ENCODE measurements at places on chromosomes 3 and 15.

DNA sequence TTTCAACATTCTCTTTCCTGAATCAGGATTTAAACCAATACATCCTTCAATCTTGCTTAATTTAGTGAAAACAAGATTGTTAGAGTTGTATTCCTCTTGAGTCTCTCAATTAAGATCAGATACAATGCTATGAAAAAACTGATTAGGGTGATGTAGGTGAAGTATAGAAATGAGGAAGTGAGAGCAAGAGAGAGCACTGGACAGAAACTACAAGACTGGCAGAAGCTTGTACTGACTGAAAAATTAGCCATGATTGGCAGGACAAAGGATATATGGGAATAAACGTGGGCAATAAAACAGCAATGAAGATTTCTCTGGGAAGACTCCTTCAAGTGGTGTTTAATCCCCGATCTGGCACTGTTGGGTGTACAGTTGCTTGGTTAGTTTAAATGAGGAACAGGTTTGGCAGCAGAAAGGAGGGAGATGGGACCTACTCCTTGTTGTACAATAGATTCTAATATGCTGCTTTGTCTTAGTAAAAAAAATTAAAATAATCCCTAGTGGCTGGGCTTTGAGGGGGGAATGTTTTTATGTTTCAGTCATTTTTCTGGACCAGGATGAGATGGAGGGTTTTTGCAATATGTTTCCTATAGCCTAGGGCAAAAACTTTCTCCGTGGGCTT lies 252.7 kb downstream of the SLC9A9 start:
- DNase-seq = no peak

- no peak for DNase-seq
These were observed 9.3 kb downstream of the OXTR start for GRCh38 chr3:8760091-8760490.

GRCh38 chr3:44444896-44445691 lies 32.4 kb downstream of the ZNF445 start:
- no peak for DNase-seq

DNA sequence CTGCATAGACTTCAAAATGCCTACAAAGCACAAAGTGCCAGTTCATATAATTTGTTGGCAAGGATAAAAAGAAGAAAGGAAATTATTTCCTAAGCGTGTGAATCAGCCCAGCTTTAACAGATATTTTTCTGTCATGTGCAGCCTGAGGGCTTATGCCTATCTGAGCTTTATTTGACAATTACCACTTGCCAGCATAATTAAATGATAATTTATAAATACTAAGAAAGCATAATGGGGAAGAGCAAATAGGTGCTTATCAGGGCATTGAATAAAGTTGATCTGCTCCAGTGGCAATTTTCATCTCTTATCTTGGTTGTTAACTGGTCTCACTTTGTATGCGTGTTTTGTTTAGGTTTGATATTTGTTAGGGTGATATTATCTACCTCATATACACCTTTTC lies 313.4 kb upstream of the DNAJC19 start:
- no peak for DNase-seq

DNA sequence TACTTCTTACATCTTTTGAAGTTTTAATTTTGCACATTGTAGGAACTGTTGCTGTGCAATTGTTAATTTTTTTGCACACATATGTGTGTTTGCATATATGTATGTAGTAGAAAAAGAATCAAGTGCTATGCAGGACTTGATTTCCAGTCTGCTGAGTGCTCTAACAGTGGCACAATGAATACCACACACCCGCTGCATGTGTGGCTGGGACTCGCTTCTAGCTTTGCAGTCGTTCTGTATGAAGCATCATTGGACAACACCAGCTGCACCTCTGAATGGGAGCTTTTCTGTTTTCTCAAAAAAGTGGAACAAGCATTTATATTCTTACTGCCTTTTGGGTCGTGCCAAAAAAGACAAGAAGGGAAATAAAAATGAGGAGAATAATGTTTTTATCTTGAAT lies 564.7 kb downstream of the FOXP1 start:
- DNase-seq = no peak

DNA sequence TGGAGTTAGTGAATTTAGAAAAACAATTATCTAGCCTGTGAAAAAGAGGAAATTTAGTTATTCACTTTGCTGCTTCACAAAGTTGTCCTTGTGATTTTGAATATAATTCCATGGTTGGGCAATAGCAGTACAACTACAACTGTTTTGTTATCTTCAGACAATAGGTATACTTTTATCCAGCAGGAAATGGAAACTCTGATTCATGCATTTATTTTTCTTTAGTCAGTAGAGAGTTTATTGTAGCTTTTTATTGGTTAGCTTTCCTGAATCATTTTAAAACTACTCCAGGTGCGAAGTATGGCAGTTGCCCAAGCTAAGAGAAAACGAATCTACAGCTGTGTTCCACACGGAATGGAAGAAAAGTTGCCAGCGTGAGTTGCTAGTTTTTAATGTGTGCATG lies 80.3 kb downstream of the TM4SF4 start:
- no peak for DNase-seq

- no peak for DNase-seq
These were observed 2.1 kb downstream of the ALDH1A3 start for GRCh38 chr15:100881573-100882336.

DNA sequence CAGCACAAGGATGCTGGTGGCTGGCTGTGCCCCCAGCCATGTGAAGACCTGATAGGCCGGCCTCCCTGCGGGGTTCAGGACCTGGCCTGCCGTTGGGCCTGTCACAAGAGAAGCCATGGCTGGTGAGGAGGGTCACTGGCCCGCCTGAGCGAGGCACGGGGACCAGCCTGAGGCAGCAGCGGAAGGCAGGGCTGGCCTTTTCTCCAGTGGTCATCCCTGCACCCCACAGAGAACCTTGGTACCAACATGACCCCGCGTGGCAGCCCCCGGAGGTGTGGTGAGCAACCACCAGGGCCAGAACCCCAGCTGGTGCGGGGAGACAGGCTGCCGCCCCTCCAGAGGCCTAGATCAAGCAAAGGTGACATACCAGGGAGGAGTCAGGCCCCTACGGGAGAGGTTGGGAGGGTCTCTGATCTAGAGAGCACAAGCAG lies 134.1 kb upstream of the MEF2A start:
- no peak for DNase-seq

GRCh38 chr3:69129531-69129930 lies 7.1 kb upstream of the LMOD3 start:
- DNase-seq = no peak

DNA sequence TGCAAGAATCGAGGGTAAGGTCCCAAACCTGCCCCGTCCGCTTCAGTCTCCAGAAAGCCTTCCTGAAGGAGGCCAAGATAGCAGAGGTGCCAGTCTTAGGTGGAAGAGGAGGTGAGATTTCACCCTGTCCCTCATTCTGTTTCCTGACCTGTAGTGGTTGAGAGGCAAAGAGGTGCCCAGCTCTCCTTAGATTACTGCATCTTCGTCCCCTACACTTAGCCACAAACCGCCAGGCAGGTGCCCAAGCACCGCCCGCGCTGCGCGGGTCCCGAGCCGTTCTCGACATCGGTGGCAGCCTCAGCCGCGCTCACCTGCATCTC lies 23.8 kb upstream of the POLG start:
- no peak for DNase-seq

DNA sequence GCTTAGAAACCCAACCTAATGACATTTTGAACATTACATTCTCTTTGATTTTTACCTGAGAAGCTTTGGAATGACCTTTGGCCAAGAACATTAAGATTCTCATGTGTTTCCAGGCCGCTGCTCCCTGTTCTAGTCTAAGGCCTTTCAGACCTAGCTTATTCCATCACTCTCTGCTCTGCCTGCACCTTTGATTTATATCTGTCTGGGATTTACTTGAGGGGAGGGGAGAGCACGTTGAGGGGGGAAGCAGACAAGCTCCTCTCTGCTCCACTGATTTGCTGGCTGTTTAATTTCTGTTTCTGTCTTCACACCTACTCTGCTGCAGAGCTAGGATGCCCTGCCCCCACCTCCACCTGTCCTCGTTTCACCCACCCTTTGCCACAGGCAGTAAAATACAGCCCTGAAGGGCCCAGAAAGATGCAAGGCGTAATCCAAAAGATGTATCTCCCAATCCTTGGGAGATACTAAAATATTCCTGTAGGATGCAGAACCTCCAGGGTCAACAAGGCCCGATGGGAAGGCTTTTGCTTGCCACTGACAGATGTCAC lies 429.8 kb downstream of the EPHB1 start:
- DNase-seq = no peak

- no peak for DNase-seq
These were observed 971 bp downstream of the C3orf22 start for GRCh38 chr3:126557761-126558160.

DNA sequence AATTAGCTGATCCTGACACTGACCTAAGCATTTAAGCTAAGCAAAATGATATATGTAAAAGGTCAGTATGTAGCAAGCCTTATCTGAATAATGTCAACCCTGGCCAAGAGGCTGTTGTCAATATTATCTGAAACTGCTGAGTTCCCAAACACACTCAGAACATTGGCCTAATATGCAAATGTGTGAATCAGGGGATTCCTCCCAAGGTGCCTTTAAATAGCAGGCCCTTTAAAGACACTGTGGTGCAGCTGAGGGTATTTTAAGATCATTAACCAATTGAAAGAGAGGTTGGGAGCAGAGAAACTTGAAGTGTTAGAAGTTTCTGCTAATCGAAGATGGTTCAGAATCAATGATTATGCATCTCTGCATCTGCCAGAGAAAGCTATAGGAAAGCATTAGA lies 207.0 kb downstream of the NTRK3 start:
- no peak for DNase-seq

Measured in activated T-cell treated with anti-CD3 and anti-CD28 coated beads for 24 hours (primary cell).